ENCODE measurements at places on chromosomes 16 and 17.

DNA sequence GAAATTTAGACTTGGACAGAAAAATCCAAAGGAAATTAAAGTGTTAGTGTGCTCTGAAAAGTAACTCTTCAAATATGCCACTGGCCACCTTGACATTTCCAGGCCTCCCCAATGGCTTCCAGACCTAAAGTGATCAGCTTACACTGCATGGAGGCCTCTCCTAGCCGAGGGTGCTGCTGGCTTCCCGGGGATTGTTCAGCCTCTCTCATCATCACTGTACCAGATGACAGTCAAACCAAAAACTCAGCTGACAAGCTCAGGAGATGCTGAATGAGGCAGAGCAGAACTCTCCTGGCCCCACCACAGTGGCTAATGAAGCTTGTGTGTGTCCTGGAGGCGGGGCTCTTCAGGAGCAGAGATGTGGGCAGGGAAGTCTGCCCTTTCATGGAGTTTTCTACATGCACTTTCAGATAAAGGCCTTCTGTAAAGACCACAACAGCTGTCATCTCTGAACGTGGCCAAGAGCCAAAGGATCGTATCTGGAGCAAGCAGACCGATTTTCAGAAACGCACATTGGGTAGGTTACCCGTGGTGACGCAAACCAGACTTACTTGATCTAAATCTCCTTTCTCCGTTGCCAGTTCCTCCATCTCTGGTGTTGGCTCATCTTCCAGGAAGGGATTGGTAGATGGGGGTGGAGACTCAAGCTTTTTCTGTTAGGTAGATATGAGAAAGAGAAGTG lies 113.3 kb downstream of the VPS53 start:
- DNase-seq: no peak

- DNase-seq: no peak
Measured at GRCh38 chr16:23498863-23499262, 11.4 kb downstream of the GGA2 start.

- no peak for DNase-seq
Measured at GRCh38 chr17:63956296-63956920, 16.3 kb downstream of the SCN4A start.

DNA sequence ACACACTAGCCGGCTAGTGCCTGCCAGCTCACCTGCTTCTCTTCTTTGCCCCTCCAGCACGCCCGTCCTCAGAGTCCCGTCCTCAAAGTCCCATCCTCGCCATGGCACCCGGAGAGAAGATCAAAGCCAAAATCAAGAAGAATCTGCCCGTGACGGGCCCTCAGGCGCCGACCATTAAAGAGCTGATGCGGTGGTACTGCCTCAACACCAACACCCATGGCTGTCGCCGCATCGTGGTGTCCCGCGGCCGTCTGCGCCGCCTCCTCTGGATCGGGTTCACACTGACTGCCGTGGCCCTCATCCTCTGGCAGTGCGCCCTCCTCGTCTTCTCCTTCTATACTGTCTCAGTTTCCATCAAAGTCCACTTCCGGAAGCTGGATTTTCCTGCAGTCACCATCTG lies 3.6 kb downstream of the SCNN1G start:
- DNase-seq: no peak

GRCh38 chr17:65307961-65308316 lies 170.8 kb downstream of the RGS9 start:
- no peak for DNase-seq

- DNase-seq: no peak
Measured at GRCh38 chr16:67185651-67186134, 1.9 kb upstream of the MATCAP1 start.

DNA sequence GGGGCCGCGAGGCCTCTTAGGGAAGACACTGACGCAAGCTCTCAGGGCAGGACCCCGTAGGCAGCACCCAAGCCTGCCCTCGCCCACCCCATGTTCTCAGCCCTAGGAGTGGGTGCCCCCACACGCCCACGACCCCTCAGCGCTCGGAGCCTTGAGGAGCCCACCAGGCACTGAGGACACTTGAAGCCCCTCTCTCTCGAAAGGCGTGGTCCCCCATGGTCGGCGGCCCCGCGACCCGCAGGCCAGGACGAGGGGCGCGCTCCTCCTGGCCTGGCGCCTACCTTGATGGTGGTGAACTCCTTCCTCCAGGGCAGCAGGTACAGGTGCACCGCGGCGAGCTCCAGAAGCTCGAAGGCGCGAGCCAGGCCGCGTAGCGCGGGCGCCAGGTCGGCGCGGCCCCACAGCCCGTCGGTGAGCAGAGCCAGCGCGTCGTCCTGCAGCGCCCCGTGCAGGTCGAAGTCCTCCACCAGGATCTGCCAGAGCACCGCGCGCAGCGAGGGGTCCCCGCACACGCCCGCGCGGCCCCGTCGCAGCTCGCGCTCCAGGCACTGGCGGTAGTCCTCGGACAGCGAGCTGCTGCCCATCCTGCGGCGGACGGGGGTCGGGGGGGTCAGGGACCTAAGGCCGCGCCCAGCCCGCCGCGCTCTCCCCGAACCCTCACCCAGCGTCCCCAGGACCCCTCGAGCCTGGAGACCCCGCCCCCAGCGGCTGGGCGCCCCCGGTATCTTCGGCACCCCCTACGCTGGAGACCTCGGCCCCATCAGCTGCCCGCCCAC lies 668 bp downstream of the SPATA2L start:
- DNase-seq: no peak

- no peak for DNase-seq
Measured at GRCh38 chr16:55576384-55576783, 9.9 kb downstream of the CAPNS2 start.

DNA sequence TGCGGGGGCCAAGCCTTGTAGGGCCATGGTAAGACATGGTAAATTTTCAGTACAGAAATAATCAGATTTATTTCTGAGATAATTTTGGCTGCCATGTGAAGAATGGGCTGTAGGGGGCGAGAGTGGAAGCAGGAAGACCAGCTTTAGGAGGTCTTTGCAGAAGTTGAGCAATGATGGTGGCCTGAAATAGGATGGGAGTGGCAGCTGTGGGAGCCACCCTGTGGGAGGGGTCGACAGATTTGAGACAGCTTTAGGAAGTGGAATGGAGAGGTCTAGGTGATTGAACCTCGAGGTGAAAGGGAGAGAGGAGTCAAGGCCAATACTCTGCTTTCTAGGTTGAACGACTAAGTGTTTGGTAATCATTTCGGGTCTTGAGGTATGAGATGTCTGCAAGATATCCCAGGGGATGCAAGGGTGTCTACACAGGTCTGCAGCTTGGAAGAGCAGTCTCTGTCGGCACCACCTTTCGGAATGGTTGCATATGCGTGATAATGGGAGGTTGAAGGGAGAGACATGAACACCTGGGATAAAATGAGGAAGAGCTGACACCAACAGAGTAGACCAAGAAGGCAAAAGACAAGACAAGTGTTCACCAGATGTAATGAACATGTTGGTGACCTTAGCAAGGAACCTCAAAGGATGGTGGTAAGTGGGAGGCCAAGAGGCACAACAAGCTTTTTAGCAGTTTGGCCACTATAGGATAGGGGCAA lies 4.2 kb upstream of the ATXN7L3 start:
- no peak for DNase-seq

DNA sequence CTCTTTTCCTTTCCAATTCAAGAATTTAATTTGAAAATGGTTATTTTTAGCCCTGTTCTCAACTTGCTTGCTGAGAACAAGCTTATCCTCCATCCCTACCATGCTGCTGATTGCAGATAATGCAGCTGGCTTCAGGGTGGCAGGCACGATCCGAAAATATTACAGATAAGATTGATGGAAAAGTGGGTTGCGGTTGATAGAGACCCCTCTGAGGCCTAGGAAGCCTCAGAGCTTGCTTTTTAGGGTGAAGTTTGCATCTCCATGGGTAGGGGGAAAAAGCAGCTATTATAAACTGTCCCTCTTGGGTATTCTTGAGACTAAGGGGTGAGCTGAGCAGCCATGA lies 116.5 kb upstream of the GOT2 start:
- DNase-seq: no peak

- no peak for DNase-seq
Measured at GRCh38 chr17:44559634-44560554, 2.6 kb downstream of the FZD2 start.

DNA sequence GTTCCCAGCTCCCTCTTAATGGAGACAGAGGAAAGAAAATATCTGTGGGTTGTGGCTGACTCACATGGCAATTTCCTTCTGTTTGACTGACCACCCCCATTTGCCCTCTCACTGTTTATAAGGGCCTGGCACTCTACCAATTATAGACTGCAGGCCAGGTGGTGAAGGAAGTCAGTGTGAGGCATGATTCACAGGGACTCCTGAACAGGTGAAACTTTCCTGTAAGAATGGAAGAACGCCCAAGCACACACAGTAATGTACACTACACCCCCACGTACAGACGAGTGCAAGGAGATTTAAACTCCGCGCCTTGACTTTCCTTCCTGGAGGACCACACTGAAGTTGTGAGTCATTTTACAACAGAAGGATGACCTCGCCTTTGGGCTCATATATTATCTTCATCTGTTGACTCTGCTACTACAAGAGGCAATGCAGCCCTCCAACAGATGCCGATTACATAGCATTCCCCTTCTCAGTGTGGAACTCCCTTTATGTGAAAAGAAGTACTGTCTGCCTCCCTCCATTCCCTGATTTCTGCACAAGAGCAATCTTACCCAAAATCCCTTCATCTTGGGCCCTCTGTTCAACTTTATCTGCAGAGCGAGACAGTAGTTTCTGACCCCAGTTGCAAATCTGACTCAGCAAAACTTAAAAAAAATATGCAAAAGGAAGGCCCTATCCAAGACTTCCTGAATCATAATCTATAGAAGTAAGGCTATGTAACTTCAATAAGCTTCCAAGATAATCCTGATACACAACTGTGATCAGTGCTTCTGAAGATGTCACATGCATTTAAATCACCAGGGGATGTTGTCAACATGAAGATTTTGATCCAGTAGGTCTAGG lies 163.6 kb downstream of the SHISA6 start:
- no peak for DNase-seq

GRCh38 chr17:3915581-3915994 lies 677 bp downstream of the P2RX1 start:
- DNase-seq: no peak

DNA sequence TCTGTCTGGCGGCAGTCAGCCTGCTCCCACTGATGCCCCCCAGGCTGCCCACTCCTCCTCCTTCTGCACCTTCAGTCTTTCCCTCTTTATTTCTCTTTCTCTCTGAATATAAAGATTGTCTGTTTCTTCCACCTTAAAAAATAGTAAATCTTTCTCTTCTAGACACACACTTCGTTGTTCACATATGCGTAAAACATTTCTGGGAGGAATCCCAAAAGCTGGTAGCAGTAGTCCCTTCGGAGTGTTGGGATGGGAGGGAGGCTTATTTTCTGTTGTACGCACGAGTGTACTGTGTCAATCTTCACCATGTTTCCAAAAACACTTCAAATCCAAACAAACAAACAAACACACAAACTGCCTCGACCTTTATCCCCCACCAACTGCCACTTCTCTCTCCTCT lies 9.9 kb downstream of the OSBPL7 start:
- DNase-seq: no peak

- DNase-seq: no peak
Measured at GRCh38 chr17:82385559-82386254, 14.1 kb downstream of the UTS2R start.
